ENCODE measurements at places on chromosomes 5 and 9.

DNA sequence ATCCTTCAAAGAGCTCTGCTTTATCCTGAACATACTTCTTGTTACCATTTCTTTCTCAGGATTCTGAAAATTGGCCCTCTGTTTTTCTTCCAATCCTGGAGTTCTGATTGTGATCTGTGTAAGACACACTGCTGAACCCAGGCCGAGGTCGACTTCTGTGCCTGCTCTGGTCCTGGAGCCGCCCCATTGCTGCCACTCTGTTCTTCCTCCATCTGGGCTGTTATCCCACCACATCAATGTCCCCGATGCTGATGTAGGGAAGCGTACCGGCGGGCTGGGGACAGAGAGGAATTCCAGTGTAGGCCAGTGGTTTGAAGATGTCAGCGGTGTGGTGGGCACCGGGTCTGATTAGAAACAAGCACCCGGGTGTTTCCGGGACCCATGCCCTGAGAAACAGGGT is 102.5 kb downstream of the LIFR start:
- DNase-seq, result no peak

DNA sequence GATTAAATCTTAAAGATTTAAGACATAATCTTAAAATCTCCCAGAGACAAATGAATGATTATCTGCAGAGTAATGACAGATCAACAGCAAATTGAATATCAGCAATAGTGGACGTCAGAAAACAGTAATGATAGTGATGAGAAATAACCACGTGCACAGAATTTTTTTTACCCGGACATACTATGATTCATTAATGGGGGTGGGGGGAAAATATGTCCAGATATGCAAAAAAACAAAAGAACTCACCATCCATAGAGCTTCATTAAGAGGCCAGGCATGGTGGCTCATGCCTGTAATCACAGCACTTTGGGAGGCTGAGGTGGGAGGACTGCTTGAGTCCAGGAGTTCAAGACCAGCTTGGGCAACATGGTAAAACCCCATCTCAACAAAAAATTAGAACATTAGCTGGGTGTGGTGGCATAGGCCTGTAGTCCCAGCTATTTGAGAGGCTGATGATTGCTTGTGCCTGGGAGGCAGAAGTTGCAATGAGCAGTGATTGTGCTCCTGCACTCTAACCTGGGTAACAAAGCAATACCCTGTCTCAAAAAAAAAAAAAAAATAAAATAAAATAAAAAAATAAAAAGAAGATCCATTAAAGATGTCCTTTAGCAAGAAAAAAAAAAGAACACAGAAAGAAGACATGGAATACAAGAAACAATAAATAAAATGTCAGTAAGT is 30.9 kb upstream of the SHOC1 start:
- DNase-seq, result no peak

DNA sequence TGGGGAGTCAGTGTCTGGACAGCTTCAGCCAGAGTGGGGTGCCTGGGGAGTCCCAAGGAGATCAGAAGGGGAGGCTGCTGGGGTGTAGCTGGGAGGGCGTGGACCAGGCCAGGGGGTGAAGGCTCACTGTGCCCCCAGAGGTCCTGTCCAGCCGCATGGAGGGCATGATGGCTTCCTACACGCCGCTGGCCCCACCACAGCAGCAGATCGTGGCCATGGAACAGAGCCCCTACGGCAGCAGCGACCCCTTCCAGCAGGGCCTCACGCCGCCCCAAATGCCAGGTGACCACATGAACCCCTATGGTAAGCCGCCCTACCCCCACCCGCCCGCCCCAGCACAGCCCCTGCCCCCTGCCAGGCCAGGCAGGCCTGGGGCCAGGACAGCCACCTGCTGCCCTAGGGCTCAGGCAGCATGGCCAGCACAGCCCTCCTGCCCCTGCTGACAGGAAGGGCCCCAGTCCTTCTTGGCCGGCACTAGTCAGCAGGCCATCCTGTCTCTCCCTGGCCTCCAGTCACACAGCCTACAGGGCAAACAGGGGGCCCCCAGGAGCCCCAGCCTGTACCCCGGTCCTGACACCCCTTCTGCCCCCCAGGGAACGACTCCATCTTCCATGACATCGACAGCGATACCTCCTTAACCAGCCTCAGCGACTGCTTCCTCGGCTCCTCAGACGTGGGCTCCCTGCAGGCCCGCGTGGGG is 82.1 kb downstream of the LMX1B start:
- no peak for DNase-seq

GRCh38 chr9:81686614-81687520 is 2.5 kb downstream of the TLE1 start:
- DNase-seq, result peak; percentile 49

- DNase-seq, result no peak
Measured at GRCh38 chr9:114674076-114674797, 7.8 kb downstream of the TEX48 start.

DNA sequence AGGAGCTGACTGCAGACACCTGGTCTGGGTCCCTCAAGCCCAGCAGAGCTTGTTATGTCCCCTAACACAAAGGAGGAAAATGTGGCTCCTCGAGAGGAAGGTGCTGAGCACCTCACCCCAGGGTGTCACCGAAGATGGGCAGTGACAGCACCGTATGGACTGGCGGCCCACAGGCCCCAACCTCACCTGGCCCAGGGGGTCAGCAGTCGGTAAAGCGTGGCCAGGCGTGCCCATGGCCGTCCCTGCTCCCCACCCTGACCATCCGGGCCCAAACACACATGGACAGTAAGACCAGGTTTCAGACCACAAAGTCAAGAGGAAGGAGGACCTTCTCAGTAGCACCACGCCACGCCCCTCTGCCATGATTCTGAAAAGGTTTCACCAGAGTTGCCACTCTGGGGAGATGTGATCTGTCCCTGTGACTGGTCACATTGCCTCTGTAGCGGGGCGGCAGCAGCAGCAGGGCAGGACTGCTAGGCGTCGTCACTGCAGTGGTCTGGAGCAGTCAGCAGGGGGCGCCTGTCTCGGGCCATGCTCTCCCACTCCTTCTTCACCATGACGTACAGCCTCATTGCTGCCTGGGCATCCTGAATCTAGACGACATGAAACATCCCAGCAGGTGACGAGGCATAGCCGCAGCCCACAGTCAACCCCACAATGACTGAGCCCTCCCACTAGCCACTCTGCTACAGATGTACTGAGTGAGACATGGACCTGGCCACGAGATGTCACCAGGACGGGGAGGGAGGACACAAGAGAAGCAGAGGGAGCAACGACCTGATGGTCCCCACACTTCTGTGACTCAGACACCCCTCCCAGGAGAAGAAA is 11.1 kb downstream of the REXO4 start:
- DNase-seq, result peak; percentile 86

DNA sequence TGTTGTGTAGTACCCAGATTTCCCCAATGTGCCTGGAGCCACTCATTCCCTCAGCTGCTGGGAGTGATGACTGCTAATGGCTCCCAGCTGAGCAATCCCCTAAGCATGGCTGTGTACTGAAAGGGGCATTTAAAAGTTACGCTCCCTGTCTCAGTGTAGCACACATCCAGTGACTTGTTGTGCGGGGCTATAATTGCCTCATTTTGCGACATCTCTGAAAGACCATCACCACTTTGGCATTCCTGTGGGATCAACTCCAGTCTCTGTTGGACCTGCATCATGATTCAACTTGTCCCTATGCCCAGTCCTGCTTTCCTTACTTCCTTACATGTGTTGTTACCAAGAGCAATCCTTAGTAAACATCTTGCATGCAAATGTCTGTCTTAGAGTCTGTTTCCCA is 201.2 kb upstream of the MPDZ start:
- DNase-seq, result no peak

GRCh38 chr5:173664154-173664526 is 47.7 kb upstream of the BOD1 start:
- DNase-seq, result no peak

DNA sequence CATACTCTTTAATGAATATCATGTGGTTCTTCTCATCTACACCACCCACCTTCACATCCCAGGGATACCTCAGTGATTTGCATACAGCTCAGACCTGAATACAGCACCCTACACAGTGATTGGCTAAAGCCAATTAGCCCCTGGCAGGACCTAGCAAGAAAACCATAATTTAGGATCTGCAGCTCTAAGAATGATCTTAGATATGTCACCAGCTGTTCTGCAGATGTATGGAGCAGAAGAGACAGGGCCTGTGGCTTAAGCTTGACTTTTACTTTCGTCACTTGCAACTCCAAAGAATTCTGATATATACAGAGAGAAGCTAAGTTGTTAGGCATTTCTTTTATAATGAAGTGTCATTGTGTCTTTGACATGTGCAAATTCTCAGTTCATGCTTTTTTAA is 483.2 kb upstream of the C9orf72 start:
- no peak for DNase-seq

DNA sequence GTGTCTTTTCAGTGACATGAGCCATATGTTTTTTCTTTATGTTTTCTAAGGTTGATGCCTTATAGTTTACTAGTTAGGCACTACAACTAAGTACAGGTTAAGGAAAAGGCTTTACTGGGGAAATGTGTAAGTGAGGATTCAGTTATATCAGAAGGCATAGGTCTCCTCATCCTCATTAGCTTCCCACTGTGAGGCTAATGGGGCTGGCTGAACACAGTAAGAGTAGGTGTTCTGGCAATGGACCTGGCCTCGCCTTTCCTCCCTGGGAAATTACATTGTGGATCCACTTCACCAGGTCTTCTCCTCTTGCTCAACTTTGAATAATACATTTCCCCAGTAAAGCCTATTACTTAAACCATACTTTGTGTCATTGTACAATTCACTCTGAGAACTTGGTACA is 225.5 kb downstream of the PTPRD start:
- no peak for DNase-seq

DNA sequence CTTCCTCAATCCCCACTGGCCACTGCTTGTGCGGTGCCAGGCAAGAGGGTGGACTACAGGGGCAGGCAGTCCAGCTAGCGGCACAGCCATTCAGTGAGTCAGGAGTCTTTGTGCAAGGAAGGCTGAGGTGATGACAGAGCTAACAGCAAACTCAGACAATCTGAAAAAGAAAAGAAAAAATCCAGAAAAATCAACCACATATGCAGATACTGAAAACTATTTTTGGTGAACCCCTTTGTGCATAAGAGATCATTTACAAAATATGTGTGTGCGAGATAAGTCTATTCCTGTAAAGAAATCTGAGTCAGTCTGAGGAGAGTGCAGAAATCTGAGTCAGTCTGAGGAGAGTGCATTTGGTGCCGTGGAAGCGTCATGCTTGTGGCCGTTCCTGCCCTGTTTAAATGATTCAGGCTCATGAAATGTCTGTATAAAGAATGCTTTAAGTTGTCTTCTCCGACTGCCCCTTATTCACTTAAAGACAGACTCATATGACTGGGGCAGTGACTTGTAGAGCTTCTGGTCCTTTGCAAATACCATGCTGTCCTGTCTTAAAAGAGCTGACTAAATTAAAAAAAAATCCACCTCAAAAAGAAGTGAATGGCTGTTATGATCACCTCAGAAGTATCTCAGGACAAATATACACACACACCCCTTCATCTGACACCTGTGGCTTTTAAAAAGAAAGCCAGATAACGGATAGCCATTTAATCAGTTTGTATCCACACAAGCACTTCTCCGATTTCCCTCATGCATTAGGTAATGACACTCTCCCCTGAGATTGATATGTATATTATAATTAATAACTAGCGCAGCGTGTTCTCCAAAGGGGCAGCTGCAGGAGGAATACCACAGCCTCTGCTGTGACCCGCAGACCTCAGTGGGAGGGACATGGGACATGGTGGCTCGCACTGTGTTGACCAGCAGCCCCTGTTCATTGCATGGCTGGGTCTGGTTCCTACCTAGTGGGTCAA is 47.3 kb downstream of the TRIO start:
- no peak for DNase-seq

DNA sequence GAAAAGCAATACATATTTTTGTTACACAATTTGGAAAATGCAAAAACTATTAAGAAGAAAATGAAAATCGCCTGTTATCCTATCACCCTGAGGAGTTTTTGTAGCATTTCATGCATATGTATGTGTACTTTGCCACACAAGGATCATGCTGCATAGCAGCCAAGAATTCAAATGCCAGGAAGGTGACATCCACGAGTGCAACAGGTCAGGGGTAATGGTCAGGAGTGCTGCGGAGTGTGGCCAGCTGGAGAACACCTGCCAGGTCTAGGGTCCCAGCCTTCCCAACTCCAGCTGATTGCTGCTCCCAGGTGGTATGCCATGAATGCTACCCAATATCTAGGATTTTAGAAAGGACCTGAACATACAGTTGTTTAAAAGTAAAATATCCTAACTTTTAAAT is 617.1 kb downstream of the PRELID2 start:
- DNase-seq, result no peak

DNA sequence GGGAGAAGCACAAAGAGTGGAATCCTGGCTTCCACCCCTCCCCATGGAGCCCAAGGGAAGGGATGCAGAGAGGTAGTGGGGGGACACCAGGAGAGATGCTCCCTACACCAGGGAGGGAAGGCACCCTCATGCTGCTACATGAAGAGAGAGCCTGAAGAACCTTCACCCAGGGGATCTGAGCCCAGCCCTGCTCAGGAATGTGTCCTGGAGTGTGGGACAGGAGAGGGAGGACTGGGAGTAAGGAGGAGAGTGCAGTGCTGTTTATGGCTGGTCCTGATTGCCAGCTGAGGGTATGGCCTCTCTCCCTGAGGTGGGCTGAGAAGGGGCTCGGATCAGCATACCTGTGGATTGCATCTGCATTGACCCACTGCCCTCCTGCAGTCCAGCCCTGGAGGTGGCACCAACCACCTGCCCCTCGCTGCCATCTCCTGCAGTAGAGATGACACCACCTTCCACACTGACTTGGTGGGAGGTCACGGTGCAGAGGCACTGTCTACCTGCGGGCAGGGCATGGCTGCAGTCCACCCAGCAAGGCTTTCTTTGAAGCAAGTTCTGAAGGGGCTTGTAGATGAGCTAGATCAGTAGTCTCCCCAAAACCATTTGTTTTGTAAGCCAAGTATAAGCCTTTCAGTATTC is 114.9 kb upstream of the SLC25A48 start:
- DNase-seq, result no peak

GRCh38 chr5:39209924-39210323 is 9.4 kb downstream of the FYB1 start:
- DNase-seq, result no peak

- no peak for DNase-seq
Measured at GRCh38 chr5:126938466-126938865, 91.9 kb downstream of the MARCHF3 start.

DNA sequence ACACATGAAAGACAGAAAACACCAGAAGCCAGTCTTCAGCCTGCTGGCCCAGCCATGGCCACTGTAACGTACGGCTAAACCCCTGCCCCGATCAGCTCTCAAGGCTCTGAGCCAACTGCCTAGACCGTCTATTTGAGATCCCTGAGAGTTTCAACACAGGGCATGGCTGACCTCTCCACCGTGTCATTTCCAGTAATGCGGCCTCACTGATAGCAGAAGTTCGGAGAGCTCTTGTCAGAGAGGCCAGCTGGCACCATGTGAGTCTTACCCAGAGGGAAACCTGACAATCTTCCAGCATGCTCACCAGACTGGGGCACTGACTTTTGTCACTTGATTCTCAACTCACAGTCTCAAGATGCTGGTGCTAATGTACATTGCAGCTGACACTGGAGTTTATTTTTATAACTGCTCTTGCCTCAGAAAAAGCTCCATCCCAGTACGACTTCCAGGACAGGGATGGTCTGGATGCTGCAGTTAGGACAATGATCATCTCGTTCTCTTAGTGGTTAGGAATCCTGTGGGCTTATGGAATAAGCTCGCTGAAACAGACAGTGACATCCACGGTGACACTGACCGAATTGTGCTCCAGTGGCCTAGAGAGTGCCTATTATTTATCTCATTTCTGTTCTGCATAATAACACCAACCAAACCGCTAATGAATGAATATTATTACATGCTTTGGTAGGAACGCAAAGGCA is 372.7 kb downstream of the ICE1 start:
- no peak for DNase-seq

- no peak for DNase-seq
Measured at GRCh38 chr5:91898019-91898418, 514.9 kb upstream of the ARRDC3 start.

- DNase-seq, result no peak
Measured at GRCh38 chr5:65305913-65306312, 175.8 kb downstream of the ADAMTS6 start.

Data from GM13977 (cell line).